Gastrocnemius medialis (tissue), 4 donors: ENCODE measurements at places on chromosomes 11 and 22.

DNA sequence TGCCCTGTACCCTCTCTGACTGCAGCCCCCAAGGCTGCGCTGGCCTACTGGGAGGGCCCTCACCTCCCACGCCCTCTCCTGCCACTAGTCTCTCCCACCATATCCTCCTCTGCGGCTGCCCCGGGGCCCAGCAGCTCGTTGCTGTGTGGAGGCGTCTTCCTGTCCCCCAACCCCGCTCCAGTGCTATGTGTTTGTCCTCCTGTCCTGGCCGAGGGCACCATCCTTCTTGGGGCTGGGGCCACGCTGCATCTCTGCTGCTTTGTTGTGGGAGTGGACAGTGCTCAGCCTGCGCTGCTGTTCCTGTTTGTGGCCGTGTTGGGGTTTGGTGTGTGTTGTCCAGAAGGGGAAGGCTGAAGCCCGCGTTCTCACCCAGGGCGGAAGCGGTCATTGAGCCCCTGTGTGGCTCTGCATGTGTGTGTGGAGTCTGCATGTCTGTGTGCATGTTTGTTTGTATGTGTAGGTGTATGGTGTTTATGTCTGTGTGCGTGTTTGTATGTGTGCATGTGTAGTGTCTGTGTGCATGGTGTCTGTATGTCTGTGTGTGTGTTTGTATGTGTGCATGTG, 15.7 kb downstream of the TPCN2 start:
- DNase-seq: no peak
- H3K36me3 ChIP-seq: no peaks in the 10 kb centered on the region
- no peaks in the 10 kb centered on the region for H3K4me1 ChIP-seq
- H3K27me3 ChIP-seq: no peaks in the 10 kb centered on the region
- no peak overlapping the region for H3K27ac ChIP-seq

GRCh38 chr11:122850076-122850631, 11.9 kb downstream of the CRTAM start:
- no peaks in the 10 kb centered on the region for H3K27me3 ChIP-seq
- no peak overlapping the region for H3K4me3 ChIP-seq
- H3K4me1 ChIP-seq: no peaks in the 10 kb centered on the region
- no peak overlapping the region for H3K27ac ChIP-seq

- no peak overlapping the region for H3K27ac ChIP-seq
- H3K27me3 ChIP-seq: no peaks in the 10 kb centered on the region
- H3K4me3 ChIP-seq: no peak overlapping the region
- no peaks in the 10 kb centered on the region for H3K4me1 ChIP-seq
- H3K36me3 ChIP-seq: no peaks in the 10 kb centered on the region
- no peak for DNase-seq
Measured at GRCh38 chr11:57161351-57161750, 20.4 kb upstream of the LRRC55 start.

DNA sequence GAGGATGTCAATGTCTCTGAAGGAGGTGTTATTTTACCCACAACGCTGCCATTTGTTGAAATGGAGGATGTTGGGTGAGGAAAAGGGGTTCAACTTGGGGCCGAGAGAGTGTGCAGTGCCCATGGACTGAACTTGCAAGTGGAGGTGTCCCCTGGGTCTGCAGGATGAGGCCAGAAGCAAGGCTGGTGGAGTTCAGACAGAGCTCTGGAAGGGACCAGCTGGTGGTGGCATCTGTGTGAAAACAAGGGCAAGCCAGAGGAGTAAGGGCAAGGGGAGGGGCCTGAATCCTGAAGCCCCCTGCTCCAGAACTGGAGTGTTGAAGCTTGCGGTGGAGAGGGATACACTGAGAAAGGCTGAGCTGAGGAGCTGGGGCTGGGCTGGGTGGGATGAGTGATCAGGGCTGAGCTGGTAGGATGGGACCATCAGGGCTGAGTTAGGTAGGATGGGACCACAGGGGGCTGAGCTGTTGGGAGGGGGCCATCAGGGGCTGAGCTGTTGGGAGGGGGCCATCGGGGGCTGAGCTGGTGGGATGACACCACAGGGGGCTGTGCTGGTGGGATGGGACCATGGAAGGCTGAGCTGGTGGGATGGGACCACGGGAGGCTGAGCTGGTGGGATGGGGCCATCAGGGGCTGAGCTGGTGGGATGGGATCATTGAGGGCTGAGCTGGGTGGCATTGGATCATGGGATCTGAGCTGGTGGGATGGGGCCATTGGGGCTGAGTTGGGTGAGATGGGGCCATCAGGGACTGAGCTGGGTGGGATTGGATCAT, 13.4 kb upstream of the CTSD start:
- no peaks in the 10 kb centered on the region for H3K27me3 ChIP-seq
- no peaks in the 10 kb centered on the region for H3K36me3 ChIP-seq

- DNase-seq: no peak
- H3K27me3 ChIP-seq: no peaks in the 10 kb centered on the region
- H3K27ac ChIP-seq: no peak overlapping the region
- H3K4me1 ChIP-seq: no peaks in the 10 kb centered on the region
Measured at GRCh38 chr11:129557421-129557820, 181.8 kb downstream of the BARX2 start.

- no peak for DNase-seq
- no peaks in the 10 kb centered on the region for H3K4me1 ChIP-seq
- no peaks in the 10 kb centered on the region for H3K27me3 ChIP-seq
- no peaks in the 10 kb centered on the region for H3K36me3 ChIP-seq
Measured at GRCh38 chr11:35050541-35050995, 88.4 kb upstream of the CD44 start.

DNA sequence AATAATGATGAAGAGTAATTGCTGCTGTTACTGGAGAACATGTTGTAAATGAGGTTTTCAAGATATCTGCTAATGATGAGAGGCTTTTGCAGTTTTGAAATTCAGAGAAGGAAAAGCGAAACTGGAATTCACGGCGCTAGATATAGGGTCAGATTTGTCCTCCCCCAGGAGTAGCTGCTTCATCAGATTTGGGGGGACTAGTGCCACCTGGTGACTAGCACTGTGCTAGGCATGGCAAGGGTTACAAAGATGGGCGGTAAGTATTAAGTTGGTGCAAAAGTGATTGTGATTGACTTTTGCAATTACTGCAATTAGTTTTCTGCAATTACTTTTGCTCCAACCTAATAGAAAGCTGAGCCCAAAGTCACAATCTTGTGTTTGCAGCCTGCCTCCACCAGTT, 879.9 kb upstream of the TENM4 start:
- no peak overlapping the region for H3K27ac ChIP-seq
- H3K36me3 ChIP-seq: no peaks in the 10 kb centered on the region
- no peaks in the 10 kb centered on the region for H3K27me3 ChIP-seq
- no peak overlapping the region for H3K4me3 ChIP-seq
- no peak for DNase-seq

DNA sequence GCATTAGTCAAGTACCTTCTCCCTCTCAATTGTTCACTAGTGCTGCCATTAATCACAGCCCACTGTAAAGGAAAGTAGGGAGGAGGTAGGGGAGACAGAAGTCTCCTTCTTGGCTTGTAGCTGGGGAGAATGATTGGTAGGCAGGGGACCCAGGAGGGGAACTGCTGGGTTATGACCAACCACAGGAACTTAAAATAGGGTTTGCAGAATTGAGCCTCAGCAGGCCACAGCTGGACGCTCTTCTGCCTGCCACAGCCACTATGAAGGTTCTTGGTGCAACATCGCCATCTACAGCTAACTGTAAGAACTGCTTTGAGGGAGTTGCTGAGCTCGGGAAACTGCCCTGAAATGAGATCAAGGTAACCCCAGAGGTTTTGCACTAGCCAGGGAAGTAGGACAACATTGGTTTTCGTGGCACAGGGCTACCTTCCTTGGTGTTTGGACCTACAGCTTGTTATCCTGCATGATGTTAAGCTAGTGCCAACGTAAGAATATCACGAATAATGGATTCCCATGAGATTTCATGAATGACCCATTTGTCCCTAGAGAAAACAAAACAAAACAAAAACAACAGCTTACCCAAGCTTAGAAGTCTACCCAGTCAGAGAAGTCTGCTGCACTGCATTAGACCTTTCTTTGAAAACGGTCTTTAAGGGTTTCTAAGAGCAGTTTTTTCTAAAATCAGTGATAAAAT, 787.1 kb upstream of the API5 start:
- H3K27ac ChIP-seq: no peak overlapping the region
- no peaks in the 10 kb centered on the region for H3K36me3 ChIP-seq
- no peaks in the 10 kb centered on the region for H3K27me3 ChIP-seq
- no peak for DNase-seq
- no peaks in the 10 kb centered on the region for H3K4me1 ChIP-seq

- no peaks in the 10 kb centered on the region for H3K36me3 ChIP-seq
- no peak for DNase-seq
- no peak overlapping the region for H3K4me3 ChIP-seq
- no peak overlapping the region for H3K27ac ChIP-seq
- H3K4me1 ChIP-seq: peaks cover 53% of the 10 kb centered on the region
Measured at GRCh38 chr22:35879351-35879750, 149.3 kb downstream of the RBFOX2 start.

DNA sequence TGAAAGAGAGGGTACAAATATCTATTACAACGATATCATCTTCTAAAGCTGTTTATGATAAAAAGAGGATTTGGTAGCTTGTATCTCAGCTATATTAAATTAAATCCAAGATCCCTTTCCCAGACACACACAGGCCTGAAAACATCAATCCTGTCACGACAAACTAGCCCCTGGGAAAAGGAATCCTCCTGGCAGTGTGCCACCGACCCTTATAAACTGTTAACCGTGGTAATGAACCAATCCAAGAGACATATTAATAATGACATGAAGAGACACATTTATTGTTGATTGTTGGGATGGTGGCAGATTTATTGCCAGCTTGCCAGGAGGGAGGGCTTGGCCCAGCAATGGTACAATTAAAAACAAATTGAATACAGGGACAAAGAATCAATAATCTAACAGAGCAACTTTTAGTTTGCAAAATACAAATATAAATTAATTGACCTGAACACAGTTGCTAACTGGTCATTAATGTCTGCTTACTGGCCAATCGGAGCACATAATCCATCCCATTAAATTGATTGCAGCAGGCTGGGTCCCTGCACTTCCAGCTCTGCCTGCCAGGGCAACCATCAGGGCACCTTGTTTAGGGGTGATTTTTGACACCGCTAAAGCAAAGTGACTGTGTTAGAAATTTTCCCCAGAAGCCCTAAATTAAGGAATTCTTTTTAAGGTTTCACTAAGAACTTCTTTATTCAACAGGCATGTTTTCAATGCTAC, 887.6 kb downstream of the OPCML start:
- no peaks in the 10 kb centered on the region for H3K27me3 ChIP-seq
- no peaks in the 10 kb centered on the region for H3K4me1 ChIP-seq
- DNase-seq: no peak
- no peak overlapping the region for H3K4me3 ChIP-seq
- no peak overlapping the region for H3K27ac ChIP-seq
- H3K36me3 ChIP-seq: no peaks in the 10 kb centered on the region

- H3K4me3 ChIP-seq: no peak overlapping the region
- no peak overlapping the region for H3K27ac ChIP-seq
- H3K4me1 ChIP-seq: no peaks in the 10 kb centered on the region
- no peak for DNase-seq
- no peaks in the 10 kb centered on the region for H3K36me3 ChIP-seq
Measured at GRCh38 chr11:75105462-75105925, 8.8 kb upstream of the OR2AT4 start.

- DNase-seq: no peak
- no peaks in the 10 kb centered on the region for H3K4me1 ChIP-seq
- H3K36me3 ChIP-seq: no peaks in the 10 kb centered on the region
- no peak overlapping the region for H3K27ac ChIP-seq
Measured at GRCh38 chr11:69040581-69041260, 8.0 kb upstream of the TPCN2 start.

GRCh38 chr11:121394785-121395184, 57.3 kb upstream of the SORL1 start:
- no peak overlapping the region for H3K4me3 ChIP-seq
- H3K27me3 ChIP-seq: no peaks in the 10 kb centered on the region
- H3K36me3 ChIP-seq: no peaks in the 10 kb centered on the region
- DNase-seq: no peak
- H3K27ac ChIP-seq: no peak overlapping the region

DNA sequence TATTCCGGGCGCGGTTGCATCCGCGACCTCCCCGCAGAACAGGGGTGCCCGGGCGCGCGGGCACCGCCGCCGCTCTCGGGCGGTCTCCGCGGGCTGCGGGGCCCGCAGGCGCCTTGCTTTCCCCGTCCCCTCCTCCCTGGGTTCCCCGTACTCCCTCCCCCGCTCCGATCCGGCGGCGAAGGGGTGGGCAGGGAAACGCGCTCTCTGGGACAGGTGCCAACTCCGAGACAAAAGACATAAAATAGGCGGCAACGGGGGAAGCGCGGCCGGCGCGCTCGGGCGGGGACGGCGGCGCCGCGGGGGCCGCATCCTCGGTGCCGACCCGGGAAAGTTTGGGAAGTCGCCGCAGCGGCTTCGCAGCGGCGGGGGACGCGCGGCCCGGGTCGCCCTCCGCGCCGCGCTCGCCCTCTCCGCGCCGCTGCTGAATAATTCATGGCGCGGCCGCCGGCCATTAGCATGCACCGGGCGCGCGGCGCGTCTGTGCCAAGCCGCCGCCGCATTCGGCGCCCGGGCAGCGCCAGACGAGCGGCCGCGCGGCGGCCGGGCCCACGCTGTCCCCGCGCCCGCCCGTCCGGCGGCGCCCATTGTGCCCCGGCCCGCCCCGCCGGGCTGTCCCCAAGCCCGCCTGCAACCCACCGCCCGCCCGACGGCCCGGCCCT, 78.7 kb upstream of the PPARA start:
- peak; percentile 89 for DNase-seq
- H3K27ac ChIP-seq: peak overlapping the region; percentile 97
- no peaks in the 10 kb centered on the region for H3K36me3 ChIP-seq
- H3K4me1 ChIP-seq: peaks cover 47% of the 10 kb centered on the region
- no peaks in the 10 kb centered on the region for H3K27me3 ChIP-seq

GRCh38 chr11:73752903-73753302, 8.0 kb downstream of the RAB6A start:
- H3K4me3 ChIP-seq: no peak overlapping the region
- H3K27ac ChIP-seq: no peak overlapping the region

DNA sequence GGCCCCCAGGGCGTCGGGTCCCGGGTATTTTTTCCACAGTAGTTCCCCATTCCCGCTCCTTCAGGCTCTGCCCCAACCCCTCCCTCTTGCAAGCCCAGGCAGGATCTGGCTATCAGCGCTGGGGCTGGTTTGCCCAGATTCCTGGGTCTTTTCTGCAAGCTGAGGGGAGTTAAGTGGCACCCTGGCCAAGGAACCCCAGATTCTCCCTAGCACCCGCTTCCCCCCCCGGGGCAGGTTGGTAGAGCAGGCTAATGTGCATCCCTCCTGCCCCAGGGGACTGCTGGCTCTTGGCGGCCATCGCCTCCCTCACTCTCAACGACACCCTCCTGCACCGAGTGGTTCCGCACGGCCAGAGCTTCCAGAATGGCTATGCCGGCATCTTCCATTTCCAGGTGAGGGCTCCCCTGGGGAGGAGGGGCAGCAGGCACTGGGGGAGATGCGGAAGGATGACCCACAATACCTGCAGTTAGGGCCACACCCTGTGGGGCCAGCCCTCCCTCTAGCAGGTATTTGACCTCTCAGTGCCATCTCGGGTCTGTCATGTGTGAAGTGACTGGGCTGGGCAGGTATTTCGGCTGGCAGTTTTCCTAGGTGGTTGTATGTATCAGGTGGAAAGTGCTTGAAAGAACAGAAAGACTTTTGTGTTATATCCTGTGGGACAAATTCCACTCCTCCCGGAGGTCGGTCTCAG, 1.6 kb downstream of the CAPN1 start:
- H3K4me3 ChIP-seq: no peak overlapping the region
- H3K36me3 ChIP-seq: peaks cover 24% of the 10 kb centered on the region
- peaks cover 18% of the 10 kb centered on the region for H3K4me1 ChIP-seq
- DNase-seq: no peak
- H3K27ac ChIP-seq: peak overlapping the region; percentile 97
- H3K27me3 ChIP-seq: no peaks in the 10 kb centered on the region
